ENCODE measurements at places on chromosomes 5 and 9. TPM values are rescaled to one million over a fixed set of nuclear protein-coding genes. Genes with fewer than 3 reads are reported as not detected.

- no peak for DNase-seq
Observed at GRCh38 chr5:10604975-10605374, 41.1 kb downstream of the ANKRD33B start.

DNA sequence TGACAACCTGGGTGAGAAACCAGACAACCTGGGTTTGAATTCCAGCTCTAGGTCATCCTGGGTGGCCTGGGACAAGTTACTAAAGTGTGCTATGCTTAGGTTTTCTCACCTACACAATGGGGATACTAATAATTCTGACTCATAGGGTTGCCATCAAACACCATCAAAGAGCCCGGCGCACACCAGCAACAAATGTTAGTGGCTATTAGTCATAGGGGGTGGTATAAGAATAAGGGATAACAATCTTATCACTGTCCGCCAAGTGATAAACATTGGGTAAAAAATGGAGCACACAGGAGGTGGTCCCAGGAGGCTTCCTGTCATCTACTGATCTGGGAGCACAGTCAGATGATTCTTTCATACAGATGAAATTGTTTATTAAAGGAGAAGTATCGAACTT lies 61.4 kb upstream of the AFAP1L1 start:
- no peak for DNase-seq

GRCh38 chr9:108017671-108018070 lies 528.1 kb upstream of the KLF4 start:
- no peak for DNase-seq

- DNase-seq = no peak
Observed at GRCh38 chr9:125681657-125682056, 25.4 kb downstream of the MAPKAP1 start.

DNA sequence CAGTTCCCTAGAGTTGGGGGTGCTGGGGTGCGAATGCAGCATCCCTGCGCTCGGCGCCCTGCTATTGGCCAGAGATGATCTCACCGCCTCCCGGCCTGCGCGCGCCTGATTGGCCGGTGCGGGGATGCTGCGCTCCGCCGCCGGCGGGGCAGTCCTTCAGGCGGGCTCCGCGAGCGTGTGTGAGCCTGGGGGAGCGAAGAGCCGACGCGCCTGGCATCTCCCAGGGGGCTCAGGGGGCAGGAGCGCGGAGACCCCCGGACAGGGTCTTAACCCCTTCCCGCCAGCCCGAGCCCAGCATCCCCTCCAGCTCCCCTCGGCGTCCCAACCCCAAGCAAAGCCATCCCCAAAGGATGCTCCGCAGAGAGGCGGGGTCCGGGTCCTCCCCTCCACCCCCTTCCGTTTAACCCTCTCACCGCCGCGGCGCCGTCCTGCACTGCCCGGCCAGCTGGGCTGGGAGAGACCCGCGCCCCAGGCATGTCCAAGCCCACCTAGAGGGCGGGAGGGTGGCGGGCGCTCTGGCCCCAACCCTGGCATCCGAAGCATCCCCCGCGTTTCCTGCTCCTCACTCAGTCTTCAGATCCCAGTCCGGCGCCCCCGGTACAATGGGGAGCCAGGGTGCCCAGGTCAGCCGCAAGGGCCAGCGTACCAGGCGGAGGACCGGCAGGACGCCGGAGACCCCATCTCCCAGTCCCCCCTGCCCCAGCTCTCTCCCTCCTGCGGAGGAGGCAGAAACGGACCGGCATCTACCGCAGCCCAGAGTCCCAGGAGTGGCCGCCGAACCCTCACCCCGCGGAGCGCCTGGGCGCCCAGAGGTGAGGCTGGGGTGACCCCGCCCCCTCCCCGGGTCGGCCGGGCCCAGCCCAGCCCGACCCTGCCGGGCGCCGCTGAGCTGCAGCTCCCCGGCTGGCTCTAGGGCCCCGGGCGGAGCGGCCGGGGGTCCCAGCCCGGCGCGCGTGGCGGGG lies 19.3 kb upstream of the TOR2A start:
- no peak for DNase-seq

Gene PPP3R2
- total RNA-seq = not detected

DNA sequence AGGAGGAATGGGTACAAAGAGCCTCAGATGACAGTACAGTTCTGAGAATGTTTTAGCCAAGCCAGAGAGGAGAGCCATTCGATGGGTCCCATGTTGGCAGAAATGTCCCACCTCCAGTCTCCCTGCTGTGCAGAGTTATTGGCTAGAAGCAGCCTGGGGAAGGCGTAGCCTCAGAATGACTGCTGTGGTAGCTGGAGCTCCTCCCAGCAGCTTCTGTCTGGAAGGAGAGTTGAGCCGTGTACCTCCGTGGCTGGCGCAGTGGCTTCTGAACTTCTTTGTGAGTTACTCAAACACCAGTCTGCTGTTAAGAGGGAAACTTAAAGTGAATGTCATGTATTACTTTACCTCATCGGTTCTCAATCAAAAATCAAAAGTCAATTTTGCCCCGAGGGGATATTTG lies 193.3 kb upstream of the SNX2 start:
- DNase-seq = no peak

Gene PCDHA8
- not detected for total RNA-seq

GRCh38 chr5:31661257-31661656 lies 22.3 kb downstream of the PDZD2 start:
- DNase-seq = no peak

GRCh38 chr9:113892861-113893491 lies 16.9 kb downstream of the ZNF618 start:
- DNase-seq = no peak

DNA sequence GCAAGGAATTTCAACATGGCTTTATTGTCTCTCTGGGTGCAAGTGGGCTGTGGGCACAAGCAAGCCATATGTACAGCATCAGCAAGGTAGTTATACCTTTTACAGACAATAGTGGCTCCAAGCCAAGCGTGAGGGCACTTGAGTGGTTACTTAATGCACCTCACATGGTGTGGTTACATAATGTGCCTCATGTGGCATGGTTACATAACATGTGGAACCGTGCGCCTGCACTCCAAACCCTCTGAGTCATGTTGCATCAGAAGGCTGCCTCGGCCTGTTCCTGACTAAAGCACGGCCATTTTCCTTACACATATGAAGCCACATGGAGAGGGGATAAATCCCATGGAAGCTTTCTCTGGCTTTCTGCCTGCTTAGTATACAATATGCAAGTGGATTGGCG lies 150.9 kb downstream of the OSTF1 start:
- DNase-seq = no peak

Gene GRM6
- total RNA-seq = not detected

Gene SLC46A2
- total RNA-seq = not detected

GRCh38 chr5:60585618-60586017 lies 114.3 kb downstream of the DEPDC1B start:
- DNase-seq = no peak

DNA sequence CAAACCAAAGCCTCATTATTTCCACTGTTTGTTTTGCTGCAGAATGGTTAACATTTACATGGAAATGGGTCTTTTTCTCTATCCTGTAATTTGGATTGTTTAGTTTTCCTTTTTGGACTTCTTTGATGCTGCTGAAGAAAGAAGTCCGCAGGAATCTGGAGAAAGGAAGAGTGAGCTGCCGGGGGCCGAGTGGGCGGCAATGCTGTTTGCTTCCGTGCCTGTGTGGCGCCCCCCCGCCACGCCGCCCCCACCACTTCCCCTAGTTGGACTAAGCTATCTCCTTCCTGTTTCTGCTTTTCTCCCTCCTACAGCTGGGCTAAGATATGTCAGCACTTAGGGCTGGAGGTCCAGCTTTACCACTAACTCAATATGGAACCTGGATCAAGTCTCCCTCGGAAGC lies 39.7 kb downstream of the ACTL7B start:
- no peak for DNase-seq

Gene SAXO1
- 0.41 TPM for total RNA-seq

DNA sequence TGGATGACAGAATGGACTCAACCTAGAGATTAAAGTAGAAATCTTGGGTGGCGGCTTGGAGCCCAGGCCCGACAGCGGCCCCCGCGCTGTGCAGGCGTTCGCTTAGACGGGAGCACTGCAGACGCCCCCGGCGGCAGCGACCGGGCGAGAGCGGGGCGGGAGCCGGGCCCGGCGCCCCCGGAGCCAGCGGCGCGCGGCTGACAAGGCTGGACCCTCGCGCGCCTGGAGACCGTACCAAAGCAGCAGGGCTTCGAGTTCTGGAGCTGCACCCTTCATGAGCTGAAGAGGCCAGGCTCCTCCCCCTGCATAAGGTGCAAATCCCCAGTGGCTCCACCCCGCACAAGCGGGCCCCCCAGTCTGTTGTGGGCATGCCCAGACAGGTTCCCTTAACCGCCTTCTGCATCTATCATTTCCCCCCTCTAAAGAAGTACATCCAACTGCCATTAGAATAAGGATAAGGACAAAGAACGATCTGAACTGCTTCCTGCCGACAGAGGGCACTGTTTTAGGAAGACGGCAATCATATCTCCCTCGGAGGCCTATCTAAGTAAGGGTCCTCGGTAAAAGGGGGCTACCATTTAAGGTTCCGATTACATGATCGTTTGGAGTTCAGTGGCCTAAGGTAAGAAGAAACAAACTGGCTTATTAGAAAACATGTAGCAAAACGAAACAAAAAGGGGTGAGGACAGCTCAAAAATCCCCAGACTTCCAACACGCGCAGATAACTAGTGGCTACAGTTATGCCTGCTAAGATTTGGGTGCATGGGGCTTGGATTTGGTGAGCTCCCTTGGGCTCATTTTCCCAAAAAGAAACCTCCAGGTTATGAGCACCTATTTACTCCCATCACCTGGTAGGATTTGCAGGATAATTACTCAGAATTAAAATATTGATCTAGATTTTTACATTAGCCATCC lies 66.3 kb downstream of the RGMB start:
- no peak for DNase-seq

GRCh38 chr9:111798786-111799185 lies 4.0 kb upstream of the SHOC1 start:
- no peak for DNase-seq

DNA sequence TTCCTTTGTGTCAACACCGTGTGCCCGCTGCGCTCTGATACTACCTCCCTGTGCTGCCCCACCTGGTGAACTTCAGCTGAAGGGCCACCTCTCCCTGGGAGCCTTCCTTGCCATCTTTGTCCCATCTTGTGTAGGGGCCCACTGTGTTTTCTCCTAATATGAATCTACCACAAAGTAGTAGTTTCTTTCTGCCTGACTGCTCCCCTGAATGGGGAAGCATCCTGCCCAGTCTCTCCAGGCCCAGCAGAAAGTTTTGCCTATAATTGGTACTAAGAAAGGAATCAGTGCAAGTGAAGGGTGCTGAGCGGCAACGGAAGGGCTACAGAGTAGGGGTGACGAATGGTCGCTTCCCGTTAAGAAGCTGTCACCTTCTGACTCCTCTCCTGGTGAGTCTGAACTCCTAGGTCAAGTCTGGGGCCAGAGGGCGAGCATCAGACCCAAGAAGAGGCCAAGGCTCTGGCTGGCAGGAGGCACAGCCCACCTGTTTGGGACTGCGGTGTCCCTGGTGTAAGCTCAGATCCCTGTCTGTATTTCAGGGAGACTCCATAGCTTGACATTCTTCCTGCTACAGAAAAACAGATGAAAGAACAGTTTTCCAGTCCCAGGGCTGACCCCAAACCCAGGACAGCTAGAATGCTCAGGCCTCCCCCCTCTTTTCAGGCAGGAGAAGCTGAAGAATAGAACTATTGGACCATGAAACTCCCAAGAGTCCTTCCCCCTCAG lies 24.1 kb downstream of the WWC1 start:
- DNase-seq = no peak

Gene FSTL4
- not detected for total RNA-seq

DNA sequence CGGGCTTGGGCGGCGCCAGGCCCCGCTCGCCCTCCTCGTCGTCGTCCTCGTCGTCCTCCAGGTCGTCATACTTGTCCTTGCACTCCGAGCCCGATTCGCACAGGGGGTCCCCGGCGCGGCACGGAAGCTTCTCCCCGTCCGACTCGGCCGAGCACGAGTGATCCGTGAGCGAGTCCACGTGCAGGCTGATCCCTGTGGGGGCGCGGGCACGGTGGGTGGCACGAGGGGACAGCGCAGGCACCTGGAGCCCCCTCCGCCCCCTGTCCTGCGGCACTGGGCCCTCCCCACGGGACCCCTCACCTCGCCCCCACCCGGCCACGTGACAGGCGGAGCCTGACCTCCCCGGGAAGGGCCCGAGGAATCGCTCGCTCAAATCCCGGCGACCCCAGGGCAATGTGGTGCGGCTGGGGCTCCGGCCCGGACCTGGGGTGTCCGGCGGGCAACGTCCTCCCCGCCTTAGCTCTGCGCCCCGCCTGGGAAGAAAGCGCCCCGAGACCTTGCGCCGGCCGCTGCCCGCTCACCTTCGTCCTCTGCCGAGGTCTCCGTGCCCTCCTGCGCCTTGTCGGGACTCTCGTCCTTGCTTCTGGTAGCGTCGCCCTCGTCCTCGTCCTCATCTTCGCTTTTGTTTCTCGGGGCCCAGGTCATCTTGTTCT lies 2.5 kb downstream of the IRX2 start:
- DNase-seq = no peak

Gene CEL
- total RNA-seq = 0.27 TPM

- DNase-seq = no peak
Observed at GRCh38 chr9:99103901-99104458, 933 bp upstream of the TGFBR1 start.

- no peak for DNase-seq
Observed at GRCh38 chr5:153459051-153459743, 31.3 kb upstream of the GRIA1 start.

DNA sequence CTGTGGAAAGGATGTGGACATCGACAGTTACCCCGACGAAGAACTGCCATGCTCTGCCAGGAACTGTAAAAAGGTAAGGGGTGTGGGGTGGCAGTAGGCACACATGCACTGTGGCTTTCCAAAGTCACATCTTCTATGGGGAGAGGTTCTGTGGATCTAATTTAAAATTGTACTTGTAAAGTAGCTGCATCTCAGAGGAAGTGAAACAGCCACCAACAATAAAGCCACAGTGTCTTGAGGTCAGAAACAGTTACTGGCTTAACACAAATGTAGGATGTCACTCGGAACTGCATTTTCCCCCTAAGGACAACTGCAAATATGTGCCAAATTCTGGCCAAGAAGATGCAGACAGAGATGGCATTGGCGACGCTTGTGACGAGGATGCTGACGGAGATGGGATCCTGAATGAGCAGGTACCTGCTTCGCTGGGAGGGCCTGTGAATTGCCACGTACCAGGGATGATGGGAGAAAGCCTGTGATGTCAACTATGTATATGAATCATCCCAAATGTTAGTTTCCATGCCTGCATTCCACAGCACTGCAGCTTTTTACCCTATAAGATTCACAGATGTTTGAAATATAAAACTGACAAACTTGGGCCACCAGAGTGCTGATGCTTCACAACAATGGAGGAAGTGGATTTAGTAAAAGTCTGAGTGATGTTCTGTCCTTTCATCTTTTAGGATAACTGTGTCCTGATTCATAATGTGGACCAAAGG lies 35.3 kb downstream of the THBS4 start:
- no peak for DNase-seq

Gene PSD2
- 0.16 TPM for total RNA-seq

GRCh38 chr5:167280111-167280510 lies 1011.3 kb upstream of the WWC1 start:
- DNase-seq = no peak

Gene PFN3
- not detected for total RNA-seq

Gene FOXD4L5
- total RNA-seq = not detected

DNA sequence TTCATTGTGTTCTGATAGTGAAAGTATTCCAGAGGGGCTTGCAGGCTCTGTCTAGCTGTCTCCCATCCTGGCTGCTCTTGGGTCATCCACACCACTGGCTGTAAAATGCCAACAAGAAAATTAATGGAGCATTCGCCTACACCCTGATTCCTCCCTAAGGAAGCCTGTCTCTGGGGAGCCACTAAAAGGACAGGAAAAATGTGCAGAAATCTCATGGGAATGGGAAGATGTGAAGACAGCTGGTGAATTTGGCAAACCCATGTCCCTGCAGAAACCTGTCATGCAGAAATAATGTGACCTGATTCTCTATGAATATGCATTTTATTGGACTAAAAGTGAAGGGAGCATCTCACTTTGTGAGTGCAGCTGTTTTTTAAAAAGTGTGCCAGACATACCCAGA lies 265.6 kb downstream of the TUSC1 start:
- DNase-seq = no peak

All from transverse colon (tissue), 4 donors.